CD4-positive, alpha-beta T cell treated with Interleukin-10 for 1 hour (primary cell): ENCODE measurements at places on chromosomes 7 and 10.

- no peak for DNase-seq
Observed at GRCh38 chr10:35378541-35379210, 42.4 kb downstream of the CCNY start.

DNA sequence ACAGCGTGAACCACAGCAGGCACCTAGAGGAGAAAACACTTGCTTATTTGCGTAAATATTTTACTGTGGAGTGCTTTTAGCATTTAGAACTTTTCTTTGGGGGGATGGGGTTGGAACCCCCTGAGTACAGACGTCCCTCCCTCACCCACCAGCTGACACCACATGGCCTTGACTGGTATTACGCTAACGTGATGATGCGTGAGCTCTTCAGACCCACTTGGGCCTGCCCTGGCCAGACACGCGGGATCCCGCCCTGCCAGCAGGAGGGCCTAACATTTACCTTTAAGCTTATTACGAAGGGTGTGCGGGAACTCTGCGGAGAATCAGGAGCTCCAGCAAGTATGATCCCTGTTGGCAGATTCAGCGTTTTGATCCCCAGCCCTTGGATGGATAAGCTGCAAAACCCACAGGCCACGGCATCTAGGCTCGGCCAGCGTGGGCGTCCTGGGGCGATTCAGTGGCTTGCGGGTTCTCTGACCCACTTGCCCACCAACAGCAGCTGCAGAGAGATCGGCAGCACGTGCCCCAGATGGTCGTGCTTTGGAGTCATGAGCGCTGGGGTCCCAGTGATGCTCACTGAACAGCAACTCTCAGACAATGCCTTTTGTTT, 545.5 kb upstream of the FOXK1 start:
- DNase-seq: no peak

GRCh38 chr7:67453580-67454380, 457.1 kb downstream of the TYW1 start:
- no peak for DNase-seq

DNA sequence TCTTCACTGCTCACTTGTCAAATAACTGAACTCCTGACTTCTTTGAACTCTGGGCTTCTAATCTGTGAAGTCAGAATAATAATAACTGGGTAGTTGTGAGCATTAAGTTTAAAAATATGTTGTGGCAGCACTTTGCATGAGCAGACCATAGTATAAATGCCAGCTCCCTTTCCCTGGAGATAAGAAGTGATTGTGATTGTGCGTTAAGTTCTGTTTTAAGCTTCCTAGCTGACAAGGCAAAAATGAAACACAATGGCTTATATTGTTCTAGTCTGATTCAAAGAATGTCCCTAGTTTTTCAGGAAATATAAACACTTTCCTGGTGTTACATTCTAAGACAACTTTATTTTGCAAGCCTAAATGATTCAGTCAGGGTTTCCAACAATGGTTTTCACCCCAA, 61.8 kb downstream of the PTPRE start:
- DNase-seq: no peak

- no peak for DNase-seq
Observed at GRCh38 chr10:132274581-132274980, 33.2 kb downstream of the STK32C start.

- DNase-seq: no peak
Observed at GRCh38 chr10:91307489-91307888, 87.0 kb downstream of the PCGF5 start.

DNA sequence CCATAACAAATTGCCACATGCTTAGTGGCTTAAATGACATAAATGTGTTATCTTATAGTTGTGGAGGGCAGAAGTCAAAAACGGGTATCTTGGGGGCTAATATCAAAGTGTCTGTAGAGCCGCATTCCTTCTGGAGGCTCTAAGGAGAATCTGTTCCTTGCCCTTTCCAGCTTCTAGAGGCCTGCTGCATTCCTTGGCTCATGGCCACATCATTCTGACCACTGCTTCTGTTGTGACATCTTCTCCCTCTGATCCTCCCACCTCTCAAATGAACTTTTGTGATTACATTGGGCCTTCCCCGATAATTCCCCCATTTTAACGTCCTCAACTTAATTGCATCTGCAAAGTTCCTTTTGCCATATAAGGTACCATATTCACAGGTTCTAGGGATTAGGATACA, 76.1 kb downstream of the CYP26A1 start:
- DNase-seq: no peak

- no peak for DNase-seq
Observed at GRCh38 chr7:43085992-43086391, 26.5 kb upstream of the HECW1 start.

- no peak for DNase-seq
Observed at GRCh38 chr7:124033095-124033806, 384 bp upstream of the TMEM229A start.

DNA sequence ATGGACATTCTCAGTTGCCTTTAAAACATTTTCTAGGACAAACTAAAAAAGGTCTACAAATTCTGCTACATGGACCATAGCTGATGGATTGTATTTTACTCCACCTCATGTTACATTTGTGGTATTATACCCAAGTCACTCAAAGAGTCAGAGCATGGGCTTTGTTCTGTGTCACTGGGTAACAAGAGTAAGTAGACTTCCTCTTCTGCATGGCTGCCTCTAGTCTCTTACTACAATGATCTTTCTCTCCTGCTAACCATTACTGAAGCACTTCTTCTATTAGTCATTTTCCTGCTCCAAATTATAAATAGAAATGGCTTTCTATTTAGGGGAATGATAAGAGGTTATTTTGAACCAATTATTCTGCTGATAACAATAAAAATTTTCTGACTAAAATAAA, 727.4 kb upstream of the NRP1 start:
- DNase-seq: no peak

GRCh38 chr7:37973915-37974314, 53.5 kb downstream of the EPDR1 start:
- no peak for DNase-seq

- no peak for DNase-seq
Observed at GRCh38 chr10:114307731-114308130, 68.7 kb downstream of the VWA2 start.

- DNase-seq: no peak
Observed at GRCh38 chr7:151802469-151802846, 74.5 kb downstream of the PRKAG2 start.

- no peak for DNase-seq
Observed at GRCh38 chr7:117019786-117020590, 66.7 kb downstream of the ST7 start.

DNA sequence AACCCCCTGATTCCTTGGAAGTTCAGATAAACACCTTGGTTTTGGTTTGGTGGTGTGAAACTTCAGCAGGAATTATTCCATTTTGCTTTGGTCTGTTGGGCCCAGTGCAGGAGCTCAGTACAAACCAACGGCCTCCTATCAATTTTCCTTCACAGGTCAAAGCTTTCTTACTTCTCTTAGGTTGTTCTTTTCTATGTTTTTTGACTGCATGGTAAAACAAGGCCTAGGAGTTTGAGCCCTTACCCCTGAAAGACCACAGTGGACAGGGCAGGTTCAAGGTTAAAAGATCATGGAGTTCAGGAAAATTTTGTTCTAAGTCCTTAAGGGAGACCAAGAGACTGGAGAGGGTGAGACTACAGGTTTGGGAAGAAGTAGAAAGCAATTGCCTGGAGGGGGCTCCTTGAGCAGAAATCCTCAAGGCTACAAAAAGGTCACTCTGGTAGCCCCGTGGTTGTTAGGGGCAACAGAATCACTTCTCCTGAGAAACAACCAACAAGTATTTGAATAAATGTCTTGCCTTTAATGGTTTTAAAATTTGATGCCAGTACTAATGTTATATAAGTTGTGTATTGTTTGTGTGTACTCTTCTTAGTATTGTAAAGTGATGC, 40.9 kb upstream of the FHIP2A start:
- no peak for DNase-seq

GRCh38 chr7:128781126-128781525, 5.5 kb upstream of the OPN1SW start:
- DNase-seq: no peak

DNA sequence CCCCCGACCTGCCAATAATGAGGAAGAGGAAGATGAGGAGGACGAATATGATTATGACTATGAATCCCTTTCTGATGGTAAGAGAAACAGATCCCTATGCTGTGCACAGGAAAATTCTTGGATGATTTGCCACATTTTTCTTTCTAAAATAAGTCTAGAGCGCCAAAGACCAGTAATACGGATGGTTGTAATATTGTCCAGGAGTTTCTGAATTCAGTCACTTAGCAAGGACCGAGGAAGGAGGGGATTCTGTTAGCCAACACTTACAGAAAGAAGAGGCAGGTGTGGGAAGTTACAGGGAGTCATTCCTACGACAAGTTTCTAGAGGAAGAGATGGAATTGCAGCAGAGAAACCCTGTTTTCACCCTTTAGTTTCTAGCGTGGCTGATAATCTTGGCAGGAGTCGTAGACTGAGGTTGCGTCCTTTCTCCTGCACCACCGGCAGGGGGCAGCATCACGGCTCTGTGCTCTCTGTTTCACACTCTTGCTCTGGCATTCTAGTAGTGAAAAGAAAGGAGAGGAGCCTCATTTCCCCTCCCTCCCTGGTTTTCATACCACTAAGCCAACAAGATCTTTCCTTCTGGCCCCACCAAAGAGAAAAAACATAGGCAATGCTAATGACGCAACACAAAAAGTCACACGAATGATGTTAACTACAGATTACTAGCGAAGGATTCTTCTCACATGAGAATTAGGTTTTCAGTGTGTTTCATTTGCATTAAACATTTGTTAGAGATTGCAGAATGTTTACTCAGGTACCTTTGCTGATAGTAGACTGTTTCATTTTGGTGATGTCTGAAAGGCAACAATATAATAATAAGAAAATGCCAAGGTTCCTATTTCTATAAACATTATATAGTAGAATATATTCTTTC, 82.7 kb downstream of the NOC3L start:
- DNase-seq: peak; percentile 43

DNA sequence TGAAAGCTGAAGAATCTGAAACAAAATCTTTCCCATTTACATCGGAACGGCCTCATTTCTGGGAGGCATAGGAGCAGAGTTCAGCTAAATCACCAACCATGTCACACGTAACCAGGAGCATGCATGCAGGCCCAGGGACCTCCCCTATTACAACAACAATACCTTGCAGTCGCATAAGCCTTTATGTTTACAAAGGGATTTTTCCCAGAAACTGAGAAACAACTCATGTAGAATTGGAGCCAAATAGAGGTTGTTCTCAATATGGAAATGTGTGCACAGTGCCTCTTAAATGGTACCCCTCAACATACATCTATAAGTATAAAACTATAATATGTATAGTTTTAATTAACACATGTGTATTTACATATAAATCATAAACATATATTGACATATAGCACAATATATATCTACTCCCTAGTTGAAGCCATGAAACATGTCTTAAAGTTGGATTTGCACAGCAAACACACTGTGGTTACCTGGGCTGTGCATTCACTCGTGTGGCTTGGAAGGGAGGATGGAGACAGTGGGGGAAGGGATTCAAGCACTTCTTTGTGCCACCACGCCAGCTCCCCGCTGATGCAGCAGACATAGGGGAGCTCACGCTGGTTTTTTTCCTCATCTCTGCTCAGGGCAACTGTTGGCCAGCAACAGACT, 35.0 kb upstream of the DGKI start:
- DNase-seq: no peak

DNA sequence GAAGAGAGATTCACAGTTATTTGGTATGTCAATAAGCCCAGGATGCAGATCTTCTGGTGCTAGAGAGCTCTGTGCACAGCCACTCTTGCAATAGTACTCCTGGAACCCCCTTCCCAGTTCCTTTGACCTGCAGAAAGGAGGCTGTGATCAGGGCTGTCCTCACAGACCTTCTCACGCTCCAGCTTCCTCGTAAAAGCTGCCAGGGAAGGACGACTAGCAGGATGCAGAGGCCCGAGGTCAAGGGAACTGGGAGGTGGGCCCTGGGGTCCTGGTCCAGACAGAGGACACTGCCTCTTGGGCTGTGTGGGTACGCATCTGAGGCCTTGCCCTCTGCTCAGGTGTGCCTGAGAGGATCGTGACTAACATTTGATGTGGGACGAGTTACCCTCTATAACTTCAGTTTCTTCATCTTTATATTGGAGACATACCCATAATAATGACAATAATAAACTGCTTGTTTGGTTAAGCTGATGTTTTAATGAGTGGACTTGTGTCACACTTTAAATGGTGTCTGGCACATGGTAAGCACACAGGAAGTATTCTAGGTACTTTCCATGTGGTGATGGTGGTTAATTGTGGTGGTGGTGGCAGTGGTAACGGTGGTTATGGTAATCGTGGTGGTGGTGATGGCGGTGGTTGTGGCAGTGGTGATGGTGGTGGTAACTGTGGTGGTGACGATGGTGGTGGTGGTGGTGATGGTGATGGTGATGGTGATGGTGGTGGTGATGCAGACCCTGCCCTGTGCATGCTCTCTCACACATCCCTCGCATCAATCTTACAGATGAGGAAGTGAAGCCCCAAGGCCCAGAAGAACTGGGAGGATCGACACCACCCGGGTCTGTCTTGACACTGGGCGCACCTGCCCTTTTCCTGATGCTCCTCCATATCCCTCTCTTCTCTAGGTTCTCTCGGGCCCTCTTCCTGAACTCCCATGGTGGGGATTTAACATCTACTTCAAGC, 235.2 kb upstream of the GRB10 start:
- peak; percentile 3 for DNase-seq

GRCh38 chr7:20162665-20163064, 54.5 kb downstream of the MACC1 start:
- no peak for DNase-seq

DNA sequence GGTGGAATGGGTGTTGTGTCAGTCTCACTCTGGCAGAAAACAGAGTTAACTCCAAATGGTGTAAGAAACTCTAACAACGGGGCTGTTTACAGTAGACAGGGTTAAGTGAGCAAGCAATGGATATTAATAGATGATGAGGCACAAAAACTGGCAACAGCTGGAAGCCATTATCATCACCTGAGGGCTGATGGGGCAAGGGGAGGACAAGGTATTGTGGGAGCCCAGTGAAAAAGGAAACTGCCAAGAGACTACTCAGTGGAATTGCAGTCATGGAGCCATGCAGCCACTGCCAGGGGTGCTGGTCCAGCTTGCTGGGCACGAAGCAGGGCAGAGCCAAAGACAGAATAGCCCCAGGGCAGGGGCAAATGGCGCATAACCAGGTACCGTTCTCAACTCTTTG, 260.7 kb downstream of the BICC1 start:
- no peak for DNase-seq
